Osteoblast (primary cell): ENCODE measurements at places on chromosomes 3 and 15. TPM values are rescaled to one million over a fixed set of nuclear protein-coding genes. Genes with fewer than 3 reads are reported as not detected.
A peak's percentile ranks its signal among the peaks of the same experiment; 100 is the strongest.

Gene GSK3B
- total RNA-seq: 79.9 and 87.9 TPM in 2 replicates

Gene JMJD7
- total RNA-seq: 1.2 and 1.4 TPM in 2 replicates

Gene CNTN4
- under 0.01 TPM in 1 of 2 replicates, not detected in the other for total RNA-seq

GRCh38 chr3:83913381-83913780, 1045.4 kb upstream of the CADM2 start:
- no peak for DNase-seq

- DNase-seq: peak; percentile 39
These were observed 48.0 kb downstream of the SLC15A2 start for GRCh38 chr3:121942116-121942786.

- DNase-seq: peak; percentile 85
These were observed 34.1 kb upstream of the ATG7 start for GRCh38 chr3:11238060-11238459.

Gene GCSAM
- total RNA-seq: under 0.01 and 0.36 TPM in 2 replicates

DNA sequence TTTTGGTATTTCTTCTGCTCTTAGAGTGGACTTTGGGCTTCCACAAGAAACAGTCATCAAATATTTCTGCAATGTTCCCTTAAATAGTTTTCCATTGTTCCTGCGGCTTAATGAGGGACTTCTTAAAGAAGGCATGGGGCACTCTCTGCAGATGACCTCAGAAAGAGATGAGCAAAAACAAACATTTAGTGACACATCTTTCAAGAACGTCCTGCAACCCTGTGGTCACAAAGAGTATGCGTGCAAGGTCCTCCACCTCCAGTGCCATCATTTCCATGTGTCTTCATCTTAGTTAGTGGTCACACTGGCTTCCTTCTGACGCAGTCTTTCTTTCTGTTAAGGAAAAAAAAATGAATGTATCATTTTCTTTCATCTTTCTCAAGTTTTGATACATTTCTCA, 56.2 kb downstream of the GREM1 start:
- peak; percentile 63 for DNase-seq

- DNase-seq: no peak
These were observed 49.0 kb downstream of the CLDN11 start for GRCh38 chr3:170467571-170468147.

Gene GOLIM4
- total RNA-seq: 44.5 and 50.1 TPM in 2 replicates

GRCh38 chr3:132787616-132788300, 65.5 kb upstream of the NPHP3 start:
- DNase-seq: no peak

Gene GNAT1
- not detected in 2 replicates for total RNA-seq

- DNase-seq: no peak
These were observed 1123.2 kb downstream of the TBL1XR1 start for GRCh38 chr3:176074096-176074495.

Gene CCDC39
- not detected in 2 replicates for total RNA-seq

Gene HTR3E
- total RNA-seq: not detected in 2 replicates

DNA sequence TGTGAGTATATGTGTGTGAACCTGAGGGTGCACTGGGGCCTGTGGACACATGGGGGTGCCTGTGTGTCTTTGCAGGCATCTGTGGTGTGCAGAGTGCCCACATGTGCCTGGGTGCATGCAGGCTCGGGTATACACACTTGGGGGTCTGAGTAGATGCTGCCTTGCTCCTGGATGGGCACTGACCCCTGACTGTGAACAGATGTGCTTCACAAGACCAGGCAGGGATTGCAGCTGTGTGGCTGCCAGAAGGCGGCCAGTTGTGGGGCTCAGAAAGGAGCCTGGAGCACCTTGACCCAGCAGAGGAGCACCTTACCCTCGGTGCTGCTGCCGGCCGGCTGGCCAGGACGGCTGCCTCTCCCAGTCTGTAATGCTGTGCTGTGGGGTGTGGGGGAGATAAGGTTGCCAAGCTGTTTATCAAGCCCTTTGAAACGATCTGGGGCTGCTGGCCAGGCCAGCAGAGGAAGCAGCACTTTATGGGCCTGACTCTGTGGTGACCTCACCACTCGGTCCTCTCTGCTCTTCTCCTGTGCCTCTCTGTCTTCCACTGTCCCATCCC, 55.5 kb upstream of the MRPS22 start:
- DNase-seq: no peak

DNA sequence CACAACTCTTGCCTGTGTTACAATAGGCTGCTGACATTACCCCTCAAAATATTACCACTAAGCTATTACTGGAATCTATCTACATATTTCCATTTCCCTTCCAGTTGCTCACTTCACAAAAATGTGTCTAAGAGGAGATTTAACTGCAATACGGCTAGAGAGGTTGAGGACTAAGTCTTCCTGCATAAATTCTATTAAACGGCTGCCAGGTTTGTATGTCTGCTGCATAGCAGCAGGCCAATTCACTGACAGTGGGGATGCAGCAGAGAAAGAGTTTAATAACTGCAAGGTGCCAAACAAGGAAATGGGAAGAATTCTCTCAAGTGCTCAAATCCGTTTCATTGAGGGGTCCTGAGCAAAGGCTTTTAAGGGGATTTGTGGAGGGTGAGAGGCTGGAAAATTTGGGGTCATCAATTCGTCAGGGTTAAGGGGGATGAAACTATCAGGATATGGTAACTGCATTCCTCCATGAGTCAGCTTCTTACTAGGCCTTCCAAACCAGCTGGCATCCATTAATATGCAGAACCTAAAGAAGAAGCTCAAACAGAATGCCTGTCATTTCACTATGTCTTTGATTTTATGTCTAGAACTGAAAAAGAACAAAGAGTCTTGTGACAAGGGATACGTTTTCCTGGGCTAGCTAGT, 675.6 kb downstream of the TBL1XR1 start:
- no peak for DNase-seq

Gene MAP1A
- total RNA-seq: 117 and 121 TPM in 2 replicates

- DNase-seq: no peak
These were observed 331.0 kb upstream of the LRRFIP2 start for GRCh38 chr3:37505415-37505814.

GRCh38 chr15:32746116-32746857, 28.5 kb downstream of the GREM1 start:
- DNase-seq: no peak

GRCh38 chr15:48862705-48863104, 15.2 kb upstream of the EID1 start:
- DNase-seq: no peak

Gene SERPINI2
- total RNA-seq: not detected in 2 replicates

- no peak for DNase-seq
These were observed 1438.2 kb downstream of the ZPLD1 start for GRCh38 chr3:103873021-103873420.

DNA sequence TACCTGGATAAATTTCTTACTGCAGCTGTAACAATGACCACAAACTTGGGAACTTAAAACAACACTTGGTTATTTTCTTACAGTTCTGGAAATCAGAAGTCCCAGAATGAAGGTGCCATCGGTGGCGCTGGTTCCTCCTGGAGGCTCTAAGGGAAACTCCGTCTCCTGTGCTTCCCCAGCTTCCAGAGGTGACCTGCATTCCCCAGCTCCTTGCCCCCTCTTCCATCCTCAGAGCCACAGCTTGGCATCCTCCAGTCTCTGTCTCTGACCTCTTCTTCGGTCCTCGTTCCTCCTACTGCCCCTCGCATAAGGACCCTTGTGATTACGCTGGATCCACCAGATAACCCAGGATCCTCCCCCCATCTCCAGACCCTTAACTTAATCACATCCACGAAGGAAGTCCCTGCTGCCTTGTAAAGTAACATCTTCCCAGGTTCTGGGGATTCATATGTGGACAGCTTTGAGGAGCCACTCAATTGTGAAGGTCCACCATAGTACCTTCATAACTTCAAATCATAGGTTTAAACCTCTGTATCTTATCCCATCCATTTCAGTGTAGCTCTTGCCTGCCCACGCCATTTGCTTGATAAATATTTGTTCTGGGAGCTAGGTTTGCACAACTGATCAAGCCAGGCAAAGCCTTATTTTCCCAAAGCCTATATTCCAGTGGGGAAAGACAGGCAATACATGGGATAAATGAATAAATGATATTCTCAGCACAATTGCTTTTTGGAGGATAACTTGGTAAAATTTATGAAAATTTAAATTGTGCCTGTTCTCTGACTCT, 34.8 kb downstream of the KLF15 start:
- DNase-seq: no peak

- no peak for DNase-seq
These were observed 1043.6 kb downstream of the TUSC7 start for GRCh38 chr3:117752984-117753717.

Gene CYP1A1
- total RNA-seq: 0.36 TPM in 1 of 2 replicates, not detected in the other

GRCh38 chr15:66494262-66494661, 3.3 kb downstream of the SNAPC5 start:
- DNase-seq: no peak

Gene FMN1
- 9.0 and 11.2 TPM in 2 replicates for total RNA-seq

GRCh38 chr3:189334064-189334920, 162.5 kb downstream of the TPRG1 start:
- DNase-seq: peak; percentile 86

Gene SLC35G2
- 8.0 and 9.7 TPM in 2 replicates for total RNA-seq

Gene LEKR1
- total RNA-seq: 0.36 and 1.5 TPM in 2 replicates

DNA sequence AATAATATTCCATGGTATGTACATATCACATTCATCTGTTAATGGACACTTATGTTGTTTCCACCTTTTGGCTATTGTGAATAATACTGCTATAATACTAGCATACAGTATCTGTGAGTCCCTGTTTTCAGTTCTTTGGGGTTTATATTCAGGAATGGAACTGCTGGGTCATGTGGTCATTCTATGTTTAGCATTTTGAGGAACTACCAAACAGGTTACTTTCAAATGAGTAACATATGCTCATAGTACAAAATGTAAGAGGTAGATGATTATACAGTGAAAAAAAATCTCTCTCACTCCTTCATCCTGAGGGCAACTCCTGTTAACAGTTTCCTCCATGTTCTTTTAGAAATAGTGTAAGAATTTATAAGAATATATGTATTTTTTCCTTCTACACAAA, 162.2 kb downstream of the PLD1 start:
- no peak for DNase-seq

Gene XCR1
- not detected in 2 replicates for total RNA-seq

Gene PTPN23
- 22.4 and 30.0 TPM in 2 replicates for total RNA-seq

GRCh38 chr3:187504435-187504834, 136.2 kb downstream of the RTP4 start:
- no peak for DNase-seq

DNA sequence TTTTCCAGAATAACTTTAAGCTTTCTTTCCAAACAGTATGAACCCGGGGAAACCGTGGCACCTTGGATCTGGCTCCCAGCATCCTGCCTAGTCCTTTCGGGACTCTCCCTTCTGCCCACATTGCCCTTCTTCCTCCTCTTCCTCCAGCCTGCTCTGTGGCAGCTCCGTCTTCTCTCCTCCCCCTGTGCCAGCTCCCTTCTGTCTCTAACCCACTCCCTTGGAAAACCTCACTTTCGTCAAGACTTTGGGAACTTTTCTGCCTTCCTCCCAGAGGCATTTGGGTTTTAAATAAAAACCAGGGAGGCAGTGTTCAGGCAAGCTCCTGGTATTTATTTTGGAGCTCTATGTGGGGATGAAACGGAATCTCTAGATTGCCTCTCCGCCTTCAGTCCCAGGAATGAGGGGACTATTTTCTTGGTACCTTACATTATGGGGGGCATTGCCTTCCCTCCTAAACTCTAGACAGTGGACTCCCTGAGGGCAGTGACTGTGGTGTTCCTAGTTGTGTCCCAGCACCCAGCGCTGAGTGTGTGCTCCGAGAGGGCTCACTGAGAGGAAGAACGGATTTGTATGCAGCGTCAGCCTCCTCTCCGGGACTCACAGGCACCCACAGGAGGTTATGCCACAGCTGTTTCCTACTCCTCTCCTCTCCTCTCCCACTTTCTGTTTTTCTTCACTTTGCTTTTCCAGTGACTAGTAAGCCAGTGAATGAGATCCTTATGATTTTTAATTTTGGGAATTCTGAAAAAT, 105.4 kb upstream of the MRPS22 start:
- DNase-seq: no peak

DNA sequence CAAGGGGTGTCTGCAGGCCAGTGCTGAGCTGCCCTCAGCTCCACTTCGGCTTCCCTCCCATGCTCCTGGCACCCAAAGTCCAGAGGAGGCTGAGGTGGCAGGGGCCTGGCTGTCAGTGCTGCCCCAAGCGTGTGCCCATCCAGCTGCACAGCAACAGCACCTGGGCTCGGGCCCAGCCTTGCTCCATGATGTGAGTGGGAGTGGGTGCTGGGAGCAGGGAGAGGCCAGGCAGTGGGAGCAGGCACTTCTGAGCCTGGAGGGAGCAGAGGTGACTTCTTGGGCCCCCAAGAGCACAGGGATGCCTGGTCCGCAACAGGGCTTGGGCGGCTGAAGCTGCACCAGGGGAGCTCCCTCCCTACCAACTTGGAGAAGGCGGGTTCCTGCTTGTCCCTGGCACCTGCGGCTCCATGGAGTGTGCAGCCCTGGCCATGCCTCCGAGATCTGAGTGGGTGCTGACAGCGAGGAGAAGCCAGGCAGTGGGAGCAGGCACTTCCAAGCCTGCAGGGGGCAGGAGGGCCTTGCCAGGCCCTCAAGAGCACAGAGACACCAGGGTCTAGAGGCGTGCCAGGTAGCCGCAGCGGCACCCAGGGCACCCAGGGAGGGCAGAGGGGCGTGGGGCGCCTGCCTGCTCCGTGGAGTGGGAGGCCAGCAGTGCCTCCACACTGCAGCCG, 366.7 kb upstream of the SGO1 start:
- DNase-seq: peak; percentile 30

Gene VEPH1
- total RNA-seq: 23.2 and 25.3 TPM in 2 replicates

DNA sequence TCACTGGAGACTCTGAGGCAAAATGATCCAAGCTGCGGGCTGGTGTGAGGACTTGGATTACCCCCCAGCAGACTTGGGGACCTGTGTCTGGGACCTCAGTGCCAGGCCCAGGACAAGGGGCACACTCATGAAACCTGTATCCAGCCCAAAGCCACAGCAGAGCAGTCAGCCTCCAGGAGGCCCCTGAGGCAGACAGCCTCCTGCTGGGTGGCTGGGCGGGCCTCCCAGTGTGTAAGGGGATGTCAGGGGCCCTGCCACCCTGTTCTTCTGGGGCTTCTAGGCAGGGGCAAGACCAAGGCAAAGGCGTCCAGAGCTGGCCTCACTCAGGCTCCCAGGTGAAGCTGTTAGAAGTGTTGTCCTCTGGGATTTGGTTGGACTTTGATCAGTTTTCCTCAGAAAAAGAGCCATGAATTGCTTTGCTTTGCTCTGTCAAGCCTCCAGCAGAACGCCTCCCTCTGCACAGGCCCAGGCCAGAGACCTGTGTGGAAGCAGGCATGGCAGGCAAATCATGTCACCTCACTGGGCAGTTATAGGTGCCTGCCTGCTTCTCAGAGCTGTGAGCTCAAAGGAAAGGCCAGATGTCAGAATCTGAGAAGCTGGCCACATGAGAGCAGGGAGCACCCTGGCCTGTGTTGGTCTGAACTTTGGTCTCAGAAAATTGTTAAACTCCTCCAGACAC, 77.4 kb downstream of the SMAD6 start:
- DNase-seq: peak; percentile 90

Gene TMEM212
- not detected in 2 replicates for total RNA-seq

GRCh38 chr3:144055604-144056003, 84.0 kb downstream of the DIPK2A start:
- DNase-seq: peak; percentile 30

- peak; percentile 23 for DNase-seq
These were observed 1036.6 kb downstream of the IGSF11 start for GRCh38 chr3:117998071-117998470.

DNA sequence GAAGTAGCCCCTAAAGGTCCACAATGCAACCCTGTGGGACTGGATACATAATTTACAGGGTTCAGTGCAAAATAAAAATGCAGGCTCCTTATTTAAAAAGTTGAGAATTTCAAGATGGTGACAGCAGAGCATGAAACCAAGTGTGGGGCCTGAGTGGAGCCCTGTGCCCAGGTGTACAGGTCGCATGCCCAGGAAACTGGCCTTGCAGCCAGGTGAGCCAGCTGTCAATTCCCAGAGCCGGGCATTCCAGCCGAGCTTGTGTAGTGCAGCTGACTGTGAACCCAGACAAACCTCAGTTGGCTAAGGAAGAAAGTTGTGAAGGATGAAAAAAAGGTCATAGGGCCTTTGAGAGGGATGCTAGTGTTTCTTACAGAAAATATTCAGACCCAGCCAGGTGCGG, 27.6 kb downstream of the POPDC2 start:
- no peak for DNase-seq
